ENCODE measurements at places on chromosomes 16 and 17.

DNA sequence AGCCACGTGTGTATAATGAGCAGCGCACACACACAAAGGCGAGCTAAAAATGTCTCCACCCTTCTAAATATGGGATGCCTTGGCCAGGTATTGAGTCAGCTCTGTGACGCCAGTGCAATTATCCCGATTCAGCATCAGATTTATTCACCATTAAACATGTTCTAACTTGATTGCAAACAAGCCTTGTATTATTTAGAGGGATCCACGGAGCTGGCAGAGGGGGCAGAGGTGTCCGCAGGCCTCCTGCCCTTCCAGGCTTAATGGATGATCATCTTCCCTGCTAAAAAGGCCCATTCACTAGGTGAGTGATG is 591.7 kb downstream of the MAF start:
- no peak for DNase-seq

DNA sequence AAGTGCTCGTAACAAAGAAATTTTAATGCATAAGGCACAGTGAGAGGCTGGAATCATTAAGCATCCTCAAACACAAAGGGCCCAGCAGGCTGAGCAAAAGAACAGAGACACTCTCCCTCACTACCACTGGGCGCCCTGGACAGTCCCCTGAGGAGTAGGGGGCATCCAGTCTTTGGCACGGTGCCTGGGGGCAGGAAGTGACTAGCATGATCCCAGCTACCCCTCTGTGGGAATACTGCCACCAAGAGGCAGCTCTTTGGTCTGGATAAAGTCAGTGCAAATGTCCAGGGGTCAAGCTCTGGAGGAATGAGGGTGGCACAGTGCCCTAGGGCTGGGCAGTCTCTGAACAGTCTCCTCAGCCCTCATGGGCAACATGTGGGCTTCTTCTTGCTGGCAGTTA is 2.6 kb upstream of the PROCA1 start:
- DNase-seq: no peak

DNA sequence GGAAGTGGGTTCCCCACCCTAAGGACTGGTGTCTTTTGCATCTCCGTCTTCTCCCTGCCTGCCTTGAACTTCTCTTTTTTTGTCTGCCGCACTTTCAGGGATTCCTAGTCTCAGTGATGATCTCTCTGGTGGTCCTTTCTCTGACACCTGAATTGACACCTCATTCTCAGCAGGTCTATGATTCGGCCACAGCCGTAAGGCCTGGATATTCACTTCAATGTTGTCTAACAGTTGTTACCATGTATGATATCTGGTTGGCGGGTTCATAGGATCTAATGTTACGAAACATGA is 25.1 kb upstream of the SLC47A1 start:
- no peak for DNase-seq

- no peak for DNase-seq
Observed at GRCh38 chr17:57939797-57940196, 15.4 kb downstream of the CUEDC1 start.

- DNase-seq: peak; percentile 62
Observed at GRCh38 chr17:79942591-79943346, 92.9 kb downstream of the TBC1D16 start.

DNA sequence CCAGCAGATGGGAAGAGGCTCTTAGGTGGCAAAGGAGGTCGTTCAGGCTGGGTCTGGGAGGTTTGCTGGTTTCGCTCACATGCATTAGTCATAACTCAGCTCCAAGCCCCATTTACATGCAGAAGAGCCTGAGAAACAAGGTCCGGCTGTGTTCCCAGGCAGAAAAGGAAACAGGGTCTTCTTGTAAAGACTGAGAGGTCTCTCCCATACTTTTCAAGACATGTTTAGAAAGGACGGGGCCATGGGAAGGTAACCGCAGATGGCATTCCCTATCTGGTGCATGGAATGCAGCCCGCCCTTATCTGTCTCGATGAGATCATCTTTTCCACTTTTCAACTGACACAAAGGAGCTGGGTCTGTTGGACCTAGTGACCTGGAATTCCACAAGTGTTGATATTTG is 389.0 kb upstream of the CDH11 start:
- DNase-seq: no peak

DNA sequence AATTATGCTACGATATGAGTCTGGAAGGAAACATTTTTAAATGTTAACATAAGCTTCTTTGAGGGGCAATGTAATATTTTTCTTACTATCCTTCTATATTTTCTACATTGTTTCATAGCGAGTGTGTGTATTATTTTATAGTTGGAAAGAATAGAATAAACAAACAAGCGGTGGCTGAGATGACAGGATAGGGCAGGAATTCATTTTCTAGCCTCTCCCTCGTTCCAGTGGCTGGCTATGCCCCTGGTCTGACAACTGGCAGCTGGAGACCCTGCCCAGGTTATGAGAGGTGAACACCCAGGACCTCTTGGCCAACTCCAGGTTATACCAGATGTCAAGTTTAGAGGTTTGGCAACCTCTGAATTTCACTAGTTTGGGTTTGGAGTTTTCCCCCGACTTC is 14.5 kb upstream of the TNRC6C start:
- no peak for DNase-seq

- DNase-seq: no peak
Observed at GRCh38 chr16:67959536-67960329, 8.7 kb downstream of the SLC12A4 start.

GRCh38 chr17:65697661-65698060 is 136.2 kb upstream of the AXIN2 start:
- no peak for DNase-seq

GRCh38 chr17:62974788-62975187 is 8.8 kb downstream of the TANC2 start:
- no peak for DNase-seq

GRCh38 chr16:24853830-24854229 is 8.1 kb downstream of the SLC5A11 start:
- DNase-seq: no peak

DNA sequence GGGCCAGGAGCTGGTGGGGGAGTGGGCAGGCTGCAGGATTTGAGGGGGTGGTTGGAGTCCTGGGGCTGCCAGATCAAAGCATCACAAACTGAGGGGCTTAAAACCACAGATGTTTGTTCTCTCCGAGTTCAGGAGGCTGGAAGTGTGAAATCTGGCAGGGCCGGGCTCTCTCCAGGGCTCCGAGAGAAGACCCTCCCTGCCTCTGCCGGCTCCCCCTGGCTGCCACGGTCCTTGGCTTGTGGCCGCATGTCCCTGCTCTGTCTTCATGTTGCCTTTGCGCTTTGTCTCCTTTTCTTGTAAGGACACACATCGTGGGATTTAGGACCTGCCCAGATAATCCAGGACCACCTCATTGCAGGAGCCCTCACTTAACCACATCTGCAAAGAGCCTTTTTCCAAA is 139.8 kb upstream of the GSE1 start:
- DNase-seq: no peak

DNA sequence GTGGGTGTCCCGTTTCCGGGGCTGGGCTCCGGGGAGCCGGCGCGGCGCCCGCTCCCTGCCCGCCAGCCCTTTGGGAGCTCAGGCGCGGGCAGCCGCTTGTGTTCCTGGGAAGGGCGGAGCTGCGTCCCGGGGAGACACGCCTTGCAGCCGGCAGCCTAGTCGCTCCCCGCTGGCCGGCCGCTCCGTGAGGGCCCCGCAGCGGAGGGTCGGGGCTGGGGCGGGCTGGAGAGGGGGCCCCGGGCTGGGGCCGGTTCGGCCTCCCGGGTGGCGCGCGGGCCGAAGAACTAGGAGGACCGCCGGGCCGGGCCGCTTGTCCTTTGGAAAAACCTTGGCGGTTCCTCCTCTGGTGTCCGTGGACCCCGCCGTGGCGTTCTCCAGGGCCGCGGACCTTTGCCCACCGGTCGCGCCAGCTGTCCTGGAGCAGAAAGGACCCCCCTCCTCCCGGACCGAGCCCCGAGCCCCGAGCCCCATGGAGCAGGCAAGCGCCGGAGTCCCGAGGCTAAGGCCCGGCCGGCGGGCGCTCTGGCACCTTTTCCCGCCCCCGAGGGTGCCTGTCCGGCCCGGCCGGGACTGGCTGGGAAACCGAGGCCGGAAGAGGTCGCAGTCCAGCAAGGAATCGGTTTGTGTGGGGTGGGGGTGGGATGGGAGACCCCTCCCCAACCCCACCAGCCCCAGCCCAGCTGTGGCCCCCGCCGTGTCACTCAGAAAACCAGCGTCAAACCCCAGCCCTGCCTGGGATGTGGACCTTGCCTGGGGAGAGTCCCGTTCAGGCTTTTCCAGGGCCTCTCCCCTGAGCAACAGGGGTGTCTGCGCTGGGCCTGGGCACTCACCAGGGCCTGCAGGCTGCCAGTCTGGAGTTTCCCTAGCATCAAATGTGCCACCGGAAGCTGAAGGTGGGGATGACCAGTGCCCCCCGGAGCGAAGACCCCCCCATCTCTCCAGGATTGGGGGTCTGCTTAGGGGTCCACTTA is 6.8 kb upstream of the TBC1D3B start:
- peak; percentile 70 for DNase-seq

DNA sequence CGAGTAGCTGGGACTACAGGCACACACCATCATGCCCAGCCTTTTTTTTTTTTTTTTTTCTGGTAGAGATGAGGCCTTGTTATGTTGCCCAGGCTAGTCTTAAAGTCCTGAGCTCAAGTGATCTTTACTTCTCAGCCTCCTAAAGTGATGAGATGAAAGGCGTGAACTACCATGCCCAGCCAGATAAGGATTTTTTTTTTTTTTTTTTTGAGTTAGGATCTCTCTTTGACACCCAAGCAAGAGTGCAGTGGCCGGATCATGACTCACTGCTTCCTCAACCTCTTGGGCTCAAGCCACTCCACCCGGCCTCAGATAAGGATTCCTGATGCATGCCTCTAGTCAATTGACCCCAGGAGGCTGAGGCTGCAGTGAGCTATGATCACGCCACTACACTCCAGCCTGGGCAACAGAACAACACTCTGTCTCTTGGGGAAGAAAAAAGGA is 11.2 kb upstream of the PLEKHG4 start:
- peak; percentile 64 for DNase-seq

- DNase-seq: no peak
Observed at GRCh38 chr16:25835126-25835525, 143.4 kb downstream of the HS3ST4 start.

DNA sequence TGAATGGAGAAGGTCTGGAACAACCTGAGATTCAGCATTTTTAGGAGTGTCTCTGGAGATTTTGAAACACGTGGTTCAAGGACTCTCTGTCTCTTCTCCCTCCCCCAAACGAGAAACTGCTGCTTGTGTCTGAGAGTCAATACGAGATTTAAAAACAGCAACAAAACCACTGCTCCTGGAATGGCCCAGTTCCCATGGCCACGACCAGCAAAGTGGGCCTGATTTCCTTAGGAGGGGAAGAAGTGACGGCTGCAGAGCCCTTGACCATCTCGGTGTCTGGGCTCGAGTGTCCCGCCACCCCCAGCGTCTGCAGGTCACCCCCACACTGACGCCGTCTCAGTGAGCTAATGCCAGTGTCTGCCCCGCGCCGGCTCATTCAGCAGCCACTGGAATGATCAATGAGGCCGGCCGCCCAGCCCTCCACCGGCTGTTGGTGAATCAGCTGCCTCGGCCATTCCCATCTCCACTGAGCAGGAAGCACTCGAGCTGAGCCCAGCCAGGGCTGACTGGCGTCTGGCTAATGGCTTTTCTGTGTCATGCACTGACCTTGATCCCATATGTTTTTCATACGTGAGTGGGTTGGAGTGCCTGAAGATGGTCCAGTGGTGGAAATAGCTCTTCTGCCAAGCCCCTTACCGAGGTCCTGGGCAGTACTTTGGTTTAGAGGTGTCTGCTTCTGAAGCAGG is 151.8 kb downstream of the PITPNC1 start:
- DNase-seq: peak; percentile 81

- no peak for DNase-seq
Observed at GRCh38 chr16:12677502-12677901, 126.2 kb downstream of the CPPED1 start.

DNA sequence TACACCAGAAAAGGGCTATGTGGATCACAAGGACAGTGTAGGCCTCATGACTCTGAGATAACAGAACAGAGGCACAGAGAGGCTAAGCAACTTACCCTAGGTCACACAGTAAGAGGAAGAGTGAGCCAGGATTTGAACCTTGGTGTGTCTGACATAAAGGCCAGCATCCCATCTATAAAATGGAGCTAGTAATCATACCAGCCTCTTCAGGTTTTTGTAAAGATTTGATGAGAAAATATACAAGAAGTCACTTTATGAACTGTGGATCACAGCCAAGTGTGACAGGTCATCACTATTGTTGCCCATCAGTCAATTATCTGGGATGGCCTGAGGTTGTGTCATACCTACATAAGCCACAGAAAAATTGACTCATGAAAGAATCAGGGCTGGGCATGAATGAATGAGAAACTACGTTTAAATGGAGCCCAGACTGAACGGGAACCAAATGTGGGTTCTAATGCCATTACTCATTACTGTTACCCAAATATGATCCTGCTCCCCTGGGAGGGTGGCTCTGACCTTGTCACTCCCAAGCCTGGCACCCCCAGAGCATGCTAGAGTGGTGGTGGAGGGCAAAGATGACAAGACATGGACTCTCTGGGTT is 21.0 kb downstream of the FBXO39 start:
- no peak for DNase-seq

DNA sequence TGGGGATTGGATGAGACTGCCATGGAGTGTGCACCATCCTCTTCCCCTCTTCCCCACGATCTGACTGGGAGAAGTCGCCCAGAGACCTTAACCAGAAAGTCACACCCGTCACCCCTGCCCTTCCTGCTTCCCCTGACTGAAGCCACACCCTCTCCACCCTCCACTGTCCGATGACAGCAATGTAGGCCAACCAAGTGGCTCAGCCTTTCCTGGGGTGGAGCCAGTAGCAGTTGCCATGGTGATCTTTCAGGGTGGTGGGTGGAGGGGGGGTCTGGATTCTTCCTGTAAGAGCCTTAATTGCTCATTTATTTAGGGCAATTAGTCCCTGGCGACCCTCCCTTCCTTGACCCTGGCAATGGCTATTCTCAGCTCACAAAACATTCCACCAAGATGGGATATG is 37.5 kb upstream of the PHB1 start:
- no peak for DNase-seq

DNA sequence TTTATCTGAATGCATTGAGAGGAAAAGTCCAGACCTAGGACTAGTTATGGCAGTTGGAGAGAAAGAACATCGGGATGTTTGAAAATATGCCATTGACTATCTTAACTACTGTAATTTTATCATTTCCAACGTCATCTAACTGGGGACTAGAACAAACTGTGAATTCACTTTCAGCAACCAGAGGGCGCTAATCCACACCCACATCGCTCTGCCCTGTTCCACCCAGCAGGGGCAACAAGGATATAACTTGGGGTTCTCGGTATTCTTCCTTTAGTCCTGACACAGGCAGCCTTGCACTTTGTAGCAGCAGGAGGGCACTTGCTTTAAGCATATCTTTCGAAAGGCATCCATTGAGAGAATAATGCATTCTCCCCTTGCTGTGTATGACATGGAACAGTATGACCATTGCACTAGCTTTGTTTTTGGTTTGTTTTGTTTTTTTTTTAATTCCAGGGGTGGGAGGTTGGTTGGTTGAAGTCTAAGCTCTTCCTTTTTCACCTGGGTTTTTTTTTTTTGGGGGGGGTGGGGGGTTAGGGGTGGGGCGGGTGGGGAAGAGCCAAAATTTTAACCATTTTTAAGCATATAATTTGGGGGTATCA is 31.5 kb downstream of the SIAH1 start:
- no peak for DNase-seq

Data from RWPE2 (cell line).